ENCODE measurements at places on chromosomes 2 and 18. TPM values are rescaled to one million over a fixed set of nuclear protein-coding genes. Genes with fewer than 3 reads are reported as not detected.

DNA sequence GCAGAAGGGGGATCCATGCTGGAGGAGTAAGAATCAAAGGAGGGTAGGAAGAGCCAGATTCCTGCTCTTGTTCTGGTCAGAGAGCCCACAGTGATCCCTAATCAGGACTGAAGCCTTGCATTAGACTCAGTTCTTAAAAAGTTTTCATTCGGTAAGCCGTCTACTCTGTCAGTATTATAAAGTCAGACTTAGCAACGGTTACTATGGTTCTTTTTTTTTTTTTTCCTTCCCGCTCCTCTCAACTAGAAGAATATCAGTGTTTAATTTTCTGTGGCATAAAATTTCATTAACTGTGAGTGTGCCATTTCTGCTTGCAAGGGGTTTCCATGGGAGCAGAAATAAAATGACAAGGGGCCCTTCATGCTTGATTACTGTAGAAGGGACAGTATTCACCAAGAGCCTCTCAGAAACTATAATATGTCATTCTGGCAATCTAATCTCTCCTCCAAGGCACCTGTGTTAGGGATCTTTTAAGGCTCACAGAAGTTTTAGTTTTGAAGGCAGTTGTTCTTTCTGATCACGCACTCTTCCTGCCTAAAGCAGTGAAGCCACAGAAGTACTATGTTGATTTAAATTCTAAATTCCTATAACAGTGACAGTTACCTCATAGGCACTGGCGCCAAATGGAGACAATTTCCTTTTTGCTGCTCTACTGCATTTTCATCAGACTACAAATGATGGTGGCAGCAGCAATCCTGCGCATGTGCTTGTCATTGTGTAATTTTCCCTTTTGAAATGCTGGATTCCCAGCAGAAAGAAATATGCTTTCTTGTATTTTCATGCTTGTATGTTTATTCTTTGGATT is 57.0 kb downstream of the OSBPL6 start:
- DNase-seq, result no peak
- H3K4me1 ChIP-seq, result peaks cover 7% of the 10 kb centered on the region

GRCh38 chr2:7940723-7941122 is 741.1 kb upstream of the ID2 start:
- no peak overlapping the region for H3K4me3 ChIP-seq
- no peaks in the 10 kb centered on the region for H3K27me3 ChIP-seq
- no peak for DNase-seq

GRCh38 chr2:119389615-119390306 is 23.0 kb downstream of the DBI start:
- peak; percentile 39 for DNase-seq
- H3K36me3 ChIP-seq, result no peaks in the 10 kb centered on the region
- no peaks in the 10 kb centered on the region for H3K27me3 ChIP-seq
- H3K4me3 ChIP-seq, result no peak overlapping the region
- H3K4me1 ChIP-seq, result no peaks in the 10 kb centered on the region

GRCh38 chr2:30373881-30374302 is 73.2 kb upstream of the LCLAT1 start:
- DNase-seq, result no peak
- no peak overlapping the region for H3K4me3 ChIP-seq
- no peak overlapping the region for H3K27ac ChIP-seq
- no peaks in the 10 kb centered on the region for H3K36me3 ChIP-seq
- no peaks in the 10 kb centered on the region for H3K27me3 ChIP-seq

Gene CFAP65
- total RNA-seq, result 1.3 TPM

DNA sequence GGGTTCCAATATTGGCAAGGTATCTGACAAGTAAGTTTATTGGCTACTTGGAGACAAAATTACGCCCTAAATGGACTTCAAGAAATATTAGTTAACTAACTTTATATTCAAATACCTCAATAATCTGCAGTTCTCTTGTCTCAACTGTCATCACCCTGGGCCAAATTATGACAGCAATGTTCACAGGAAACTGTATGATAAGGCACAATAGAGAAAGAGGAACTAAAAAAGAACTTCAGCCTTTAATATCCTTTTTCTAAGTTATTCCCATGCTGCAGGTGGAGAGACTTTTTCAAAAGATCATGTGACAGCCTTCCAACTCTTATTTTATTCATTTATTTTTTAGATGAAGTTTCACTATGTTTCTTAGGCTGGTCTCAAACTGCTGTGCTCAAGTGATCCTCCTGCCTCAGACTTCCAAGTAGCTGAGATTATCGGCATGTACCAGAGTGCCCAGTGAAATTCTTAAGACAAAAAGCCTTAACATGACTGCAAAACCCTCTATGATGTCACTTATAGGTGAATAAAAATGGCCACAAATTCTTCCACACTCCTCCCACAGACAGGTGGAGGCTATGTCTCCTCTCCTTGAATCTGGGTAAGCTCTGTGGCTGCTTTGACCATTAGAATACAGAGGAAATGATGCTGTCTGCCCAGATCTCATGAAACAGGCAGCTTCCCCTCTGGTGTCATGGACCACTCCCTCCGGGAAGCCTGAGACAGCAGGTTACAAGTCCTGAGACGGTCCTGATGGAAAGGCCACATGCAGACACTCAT is 211.0 kb downstream of the TGIF1 start:
- peaks cover 6% of the 10 kb centered on the region for H3K4me1 ChIP-seq
- H3K4me3 ChIP-seq, result no peak overlapping the region
- H3K36me3 ChIP-seq, result peaks cover 6% of the 10 kb centered on the region
- no peaks in the 10 kb centered on the region for H3K27me3 ChIP-seq
- no peak overlapping the region for H3K27ac ChIP-seq
